ENCODE measurements at places on chromosomes 7 and 10.

GRCh38 chr10:63344269-63344668, 121.5 kb downstream of the JMJD1C start:
- no peak for DNase-seq

DNA sequence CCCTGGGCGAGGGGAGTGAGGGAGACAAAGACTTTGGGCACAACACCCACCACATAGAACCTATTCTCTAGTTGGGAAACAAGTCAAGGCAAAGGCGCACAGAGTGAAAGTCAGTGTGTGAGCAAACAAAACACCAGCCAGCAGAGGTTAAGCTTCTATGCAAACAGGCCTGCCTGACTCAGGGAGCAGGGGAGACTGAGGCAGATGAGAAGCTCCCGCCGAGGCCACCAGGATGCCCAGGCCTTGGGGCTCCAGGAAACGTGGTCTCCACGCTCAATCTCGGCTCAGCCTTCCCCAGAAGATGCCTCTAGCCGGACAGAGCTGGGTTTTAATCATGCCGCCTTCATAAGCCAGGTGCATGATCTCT, 74.1 kb upstream of the KCNMA1 start:
- no peak for DNase-seq

GRCh38 chr7:55081068-55081467, 62.3 kb downstream of the EGFR start:
- DNase-seq, result no peak

DNA sequence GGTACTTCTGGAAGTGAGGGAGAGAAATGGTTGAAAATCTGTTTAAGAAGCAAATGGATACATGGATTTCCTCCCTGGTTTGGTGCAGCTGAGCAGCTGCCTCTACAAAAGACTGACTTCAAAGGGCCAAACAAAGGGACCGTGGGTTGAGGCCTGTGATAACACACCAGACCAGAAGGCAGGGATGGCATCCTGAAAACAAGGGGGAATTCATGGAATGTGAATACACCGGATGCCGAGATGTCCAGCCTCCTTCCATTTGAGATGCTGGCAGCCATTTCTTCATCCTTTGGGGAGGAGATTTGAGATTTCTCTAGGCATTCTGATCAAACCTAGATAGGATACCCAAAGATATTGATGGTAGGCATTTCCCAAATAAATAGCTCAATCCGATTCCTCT, 36.9 kb downstream of the TAF3 start:
- DNase-seq, result no peak

DNA sequence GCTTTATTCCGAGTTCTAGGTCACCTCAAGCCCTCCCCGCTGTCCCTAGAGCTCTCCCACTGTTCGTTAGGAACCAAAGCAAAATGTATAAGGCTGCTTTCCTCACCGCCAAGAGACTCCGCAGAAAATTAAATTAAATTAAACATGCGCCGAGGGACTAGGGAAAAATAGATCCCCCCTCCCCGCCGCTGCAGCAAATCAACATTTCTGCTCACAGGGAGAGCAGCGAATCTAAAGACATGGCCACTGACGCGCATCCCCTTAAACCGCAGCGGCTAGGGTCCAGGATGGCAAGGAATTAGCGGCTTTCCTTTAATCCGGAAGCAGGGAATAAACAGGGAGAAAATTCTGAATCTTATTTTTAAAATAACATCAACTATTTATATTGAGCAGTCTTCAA, 7.6 kb downstream of the SP8 start:
- no peak for DNase-seq
